ENCODE measurements at places on chromosomes 13 and 19. TPM values are rescaled to one million over a fixed set of nuclear protein-coding genes. Genes with fewer than 3 reads are reported as not detected.

TSHZ3 gene
- polyA plus RNA-seq: 28.0 TPM

ZNF878 gene
- polyA plus RNA-seq: 0.08 TPM

DNA sequence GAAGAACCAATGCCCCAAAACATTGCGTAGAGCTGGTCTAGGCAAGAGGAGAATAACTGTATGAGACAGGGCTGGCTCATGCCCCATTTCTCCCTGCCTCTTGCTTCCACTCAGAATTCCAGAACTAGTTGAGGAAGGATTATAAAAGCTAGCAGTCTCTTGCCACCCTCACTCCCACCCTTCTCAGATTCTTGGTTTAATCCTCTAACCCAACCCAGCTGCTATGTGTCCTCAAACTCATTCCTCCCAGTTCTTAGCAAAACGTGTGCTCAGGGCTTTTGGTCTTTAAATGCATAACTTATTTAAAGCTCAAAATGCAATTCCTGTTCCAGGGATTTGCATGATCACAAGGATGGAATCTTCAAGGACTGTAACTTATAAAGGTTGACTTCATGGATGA lies 466.3 kb downstream of the COG6 start:
- DNase-seq: no peak
- H3K27ac ChIP-seq: no peak overlapping the region
- H3K36me3 ChIP-seq: no peaks in the 10 kb centered on the region
- no peaks in the 10 kb centered on the region for H3K27me3 ChIP-seq

- H3K4me3 ChIP-seq: peak overlapping the region; percentile 64
- no peaks in the 10 kb centered on the region for H3K36me3 ChIP-seq
- peak; percentile 5 for DNase-seq
These were observed 143.1 kb downstream of the ZNF737 start for GRCh38 chr19:20422216-20423205.

- DNase-seq: no peak
- H3K4me3 ChIP-seq: peak overlapping the region; percentile 96
- H3K4me1 ChIP-seq: no peaks in the 10 kb centered on the region
- H3K36me3 ChIP-seq: no peaks in the 10 kb centered on the region
- no peaks in the 10 kb centered on the region for H3K27me3 ChIP-seq
These were observed 605 bp upstream of the CDK8 start for GRCh38 chr13:26253262-26253786.

DNA sequence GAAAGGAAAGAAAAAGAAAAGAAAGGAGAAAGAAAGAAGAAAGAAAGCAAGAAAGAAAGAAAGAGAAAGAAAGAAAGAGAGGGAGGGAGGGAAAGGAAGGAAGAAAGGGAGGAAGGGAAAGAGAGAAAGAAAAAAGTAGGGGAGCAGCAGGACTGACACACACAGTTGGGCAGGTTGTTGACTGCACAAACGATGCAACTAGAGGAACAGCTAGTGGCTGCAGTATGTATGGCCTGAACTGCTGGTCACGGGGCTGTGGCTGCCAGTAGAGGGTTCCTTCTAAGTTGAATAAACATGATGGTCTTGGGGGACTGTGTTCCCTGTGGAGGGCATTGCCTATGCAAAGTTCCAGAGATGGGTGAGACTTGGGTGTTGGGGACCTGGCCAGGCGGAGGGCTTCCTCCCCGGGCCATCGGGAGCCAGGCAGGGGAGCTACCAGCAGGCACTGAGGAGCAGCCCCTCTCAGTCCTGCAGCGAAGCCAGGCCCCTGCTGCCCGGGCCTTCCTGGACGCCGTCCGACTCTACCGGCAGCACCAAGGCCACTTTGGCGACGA lies 16.7 kb upstream of the COLGALT1 start:
- H3K4me3 ChIP-seq: peak overlapping the region; percentile 49
- H3K4me1 ChIP-seq: no peaks in the 10 kb centered on the region
- DNase-seq: no peak
- no peaks in the 10 kb centered on the region for H3K27me3 ChIP-seq
- no peaks in the 10 kb centered on the region for H3K36me3 ChIP-seq

DNA sequence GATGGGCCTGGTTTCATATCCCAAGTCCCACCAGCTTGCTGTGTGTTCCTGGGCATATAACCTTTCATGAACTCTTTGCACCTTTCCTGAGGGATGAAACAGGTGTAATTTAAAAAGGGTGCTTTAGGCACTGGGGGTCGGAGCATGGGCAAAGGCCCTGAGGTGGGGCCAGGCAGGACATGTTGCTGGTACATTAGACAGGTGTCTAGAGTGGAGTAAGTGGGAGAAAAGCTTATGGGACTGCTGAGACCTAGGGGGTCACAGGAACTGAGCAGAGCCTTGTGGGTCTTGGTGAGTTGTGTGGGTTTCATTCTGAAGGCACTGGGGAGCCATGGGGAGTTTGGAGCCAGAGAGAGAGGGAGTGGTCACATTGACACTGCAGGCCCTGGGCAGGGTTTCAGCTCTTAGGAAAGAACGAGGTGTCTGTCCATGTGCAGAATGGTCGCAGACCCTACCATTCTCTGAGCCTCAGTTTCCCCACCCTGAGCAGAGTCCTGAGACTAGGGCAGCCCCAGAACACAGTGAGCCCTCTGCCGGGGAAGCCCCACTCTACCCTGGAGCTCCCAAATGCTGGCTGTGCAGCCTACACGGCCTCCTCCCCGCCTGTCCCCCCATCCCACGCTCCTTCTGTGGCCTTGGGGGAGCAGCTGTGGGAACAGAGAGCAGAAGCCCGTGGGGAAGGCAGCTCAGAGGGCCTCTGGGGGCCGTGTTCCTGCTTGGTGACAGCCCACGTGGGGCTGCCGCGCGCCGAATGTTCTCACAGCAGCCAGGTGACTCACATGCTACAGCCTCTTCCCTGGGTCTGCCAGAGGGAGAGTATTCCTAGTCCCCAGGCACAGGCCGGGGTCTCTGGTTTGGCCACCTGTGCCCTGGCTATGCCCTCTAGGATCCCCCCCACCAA lies 7.3 kb upstream of the HOMER3 start:
- H3K4me1 ChIP-seq: no peaks in the 10 kb centered on the region
- no peaks in the 10 kb centered on the region for H3K36me3 ChIP-seq
- H3K27ac ChIP-seq: no peak overlapping the region
- H3K27me3 ChIP-seq: no peaks in the 10 kb centered on the region
- DNase-seq: no peak
- no peak overlapping the region for H3K4me3 ChIP-seq

DNA sequence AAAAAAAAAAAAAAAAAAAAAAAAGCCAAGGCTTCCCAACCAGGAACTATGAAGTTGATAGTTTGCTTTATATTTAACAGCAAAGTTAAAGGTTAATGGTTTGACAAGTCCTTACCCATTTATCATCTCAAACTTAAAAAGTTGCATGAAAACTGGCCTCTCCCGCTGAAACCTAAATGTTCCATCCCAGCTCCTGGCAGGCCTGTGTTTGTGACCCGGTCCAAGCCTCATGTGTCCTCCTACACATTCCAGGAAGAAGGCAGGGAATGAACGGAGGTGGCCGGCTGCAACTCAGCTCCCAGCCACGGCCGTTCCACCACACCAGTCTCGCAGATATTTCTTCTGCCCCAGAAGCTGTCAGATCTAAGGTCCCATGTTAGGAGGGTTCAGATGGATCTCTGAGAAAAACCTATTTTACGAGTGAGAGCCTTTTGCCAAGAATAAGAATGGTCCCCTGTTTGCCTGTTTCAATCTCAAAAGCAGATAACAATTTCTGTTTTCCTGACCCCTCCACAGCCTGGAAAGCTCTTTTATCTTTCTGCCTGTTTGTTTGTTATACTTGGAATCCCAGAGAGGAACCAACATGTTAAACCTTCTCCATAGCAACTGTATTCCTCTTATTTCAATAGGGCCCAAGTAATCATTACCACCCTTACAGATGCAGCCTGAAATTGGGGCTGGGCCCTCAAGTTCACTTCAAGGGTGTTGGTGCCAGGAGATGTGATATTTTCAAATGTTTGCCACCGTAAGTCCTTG lies 56.5 kb downstream of the KCTD12 start:
- DNase-seq: peak; percentile 58
- H3K27me3 ChIP-seq: no peaks in the 10 kb centered on the region
- peaks cover 8% of the 10 kb centered on the region for H3K4me1 ChIP-seq
- no peaks in the 10 kb centered on the region for H3K36me3 ChIP-seq
- no peak overlapping the region for H3K27ac ChIP-seq

GRCh38 chr13:98385606-98386005 lies 191.3 kb downstream of the STK24 start:
- no peaks in the 10 kb centered on the region for H3K36me3 ChIP-seq
- H3K27me3 ChIP-seq: no peaks in the 10 kb centered on the region
- no peak overlapping the region for H3K27ac ChIP-seq
- no peak overlapping the region for H3K4me3 ChIP-seq
- no peaks in the 10 kb centered on the region for H3K4me1 ChIP-seq
- DNase-seq: no peak

GRCh38 chr13:25232937-25233515 lies 54.3 kb downstream of the MTMR6 start:
- DNase-seq: no peak
- H3K27ac ChIP-seq: no peak overlapping the region
- H3K4me1 ChIP-seq: no peaks in the 10 kb centered on the region
- H3K4me3 ChIP-seq: no peak overlapping the region

DNA sequence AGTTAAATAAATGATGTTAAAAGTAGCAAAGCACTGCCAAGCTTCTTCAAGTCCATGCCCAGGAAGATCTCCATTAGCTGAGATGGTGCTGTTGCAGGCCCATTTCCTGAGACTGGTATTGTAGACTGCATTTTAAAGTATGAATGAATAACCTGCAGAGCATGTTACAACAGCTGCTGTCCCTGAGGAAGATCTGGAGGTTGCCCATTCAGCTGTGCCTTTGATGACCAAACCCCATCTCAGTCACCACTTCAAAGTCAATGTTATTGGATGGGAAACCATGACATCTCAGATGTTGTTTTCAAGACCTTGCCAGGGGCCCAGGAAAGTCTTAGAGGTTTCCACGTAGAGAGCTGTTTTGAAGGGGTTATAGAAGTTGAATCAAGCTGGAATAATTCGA lies 281.3 kb downstream of the MTUS2 start:
- DNase-seq: no peak
- no peak overlapping the region for H3K27ac ChIP-seq
- no peaks in the 10 kb centered on the region for H3K27me3 ChIP-seq

DNA sequence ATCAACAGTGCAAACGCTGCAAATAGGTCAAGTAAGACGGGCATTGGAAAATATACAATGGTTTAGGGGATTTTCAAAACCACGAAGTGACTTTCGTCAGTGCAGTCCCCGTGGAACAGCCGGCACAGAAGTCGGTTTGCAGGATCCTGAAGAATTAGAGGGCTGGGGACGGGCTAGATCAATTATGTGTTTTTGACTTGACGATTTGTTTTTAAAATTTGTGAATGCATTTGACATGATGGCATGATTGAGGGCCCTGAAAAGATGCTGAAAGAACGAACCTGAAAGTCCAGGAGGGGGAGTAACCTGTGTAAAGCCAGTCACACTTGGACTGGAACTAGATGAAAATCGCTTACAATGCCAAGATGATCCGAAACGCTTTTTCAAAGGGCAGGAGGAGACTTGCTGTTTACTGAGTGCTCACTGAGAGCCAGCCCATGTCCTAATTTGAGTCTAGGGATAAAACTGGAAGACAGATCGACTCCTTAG lies 8.9 kb upstream of the DGKH start:
- H3K27me3 ChIP-seq: no peaks in the 10 kb centered on the region
- H3K4me3 ChIP-seq: peak overlapping the region; percentile 89
- H3K4me1 ChIP-seq: no peaks in the 10 kb centered on the region
- no peak for DNase-seq

Data from ovary (tissue), 10 donors.